Endothelial cell (in vitro differentiated cells): ENCODE measurements at places on chromosomes 4 and X.

DNA sequence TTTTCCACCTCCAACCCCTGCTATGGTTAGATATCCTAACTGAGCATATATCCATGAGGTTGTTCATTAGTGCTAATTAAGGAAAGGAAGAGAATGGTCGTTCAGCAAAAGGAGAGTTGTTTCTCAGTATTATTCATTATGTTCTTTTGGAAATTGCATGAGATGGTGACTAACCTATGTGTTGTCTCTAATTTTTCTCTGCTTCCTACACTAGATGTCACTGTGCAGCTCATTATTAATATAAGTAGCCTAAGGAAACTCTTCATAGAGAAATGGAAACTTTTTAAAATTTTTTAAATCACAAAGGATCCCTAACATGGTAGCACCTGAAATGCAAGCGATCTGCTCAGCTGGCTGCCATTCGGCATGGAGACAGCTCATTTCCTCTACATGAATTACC, 67.7 kb upstream of the FAM9A start:
- no peak overlapping the region for H3K4me3 ChIP-seq
- no peaks in the 10 kb centered on the region for H3K36me3 ChIP-seq
- no peak overlapping the region for H3K27ac ChIP-seq
- no peak for DNase-seq
- H3K4me1 ChIP-seq: peaks cover 5% of the 10 kb centered on the region
- no peaks in the 10 kb centered on the region for H3K27me3 ChIP-seq

DNA sequence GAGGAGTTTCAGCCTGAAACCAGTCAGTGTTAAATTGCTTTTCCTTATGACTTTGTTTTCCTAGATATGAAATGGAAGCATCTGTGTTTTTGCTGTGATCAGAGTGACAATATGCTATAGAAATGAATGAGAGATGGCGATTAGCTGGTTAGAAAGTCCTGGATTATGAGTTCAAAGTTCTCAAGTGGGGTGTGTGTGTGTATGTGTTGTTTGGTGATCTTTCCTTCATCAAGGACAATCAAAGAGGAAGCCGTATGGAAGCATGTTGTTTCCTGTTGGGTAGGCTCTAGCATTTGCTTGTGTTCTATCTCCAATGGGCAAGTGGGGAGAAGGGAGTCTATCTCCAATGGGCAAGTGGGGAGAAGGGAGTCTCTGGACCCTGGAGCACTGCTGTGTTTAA, 64.0 kb upstream of the STX18 start:
- peak overlapping the region; percentile 45 for H3K4me3 ChIP-seq
- H3K4me1 ChIP-seq: peaks cover 24% of the 10 kb centered on the region
- H3K27me3 ChIP-seq: no peaks in the 10 kb centered on the region
- H3K36me3 ChIP-seq: peaks cover 3% of the 10 kb centered on the region
- no peak for DNase-seq
- H3K27ac ChIP-seq: peak overlapping the region; percentile 1

GRCh38 chr4:168647646-168648375, 151.0 kb downstream of the PALLD start:
- no peaks in the 10 kb centered on the region for H3K36me3 ChIP-seq
- no peak overlapping the region for H3K27ac ChIP-seq
- H3K4me3 ChIP-seq: no peak overlapping the region
- H3K27me3 ChIP-seq: no peaks in the 10 kb centered on the region

- H3K36me3 ChIP-seq: no peaks in the 10 kb centered on the region
- no peak for DNase-seq
- H3K4me1 ChIP-seq: peaks cover 8% of the 10 kb centered on the region
- no peak overlapping the region for H3K4me3 ChIP-seq
- H3K27ac ChIP-seq: no peak overlapping the region
- H3K27me3 ChIP-seq: no peaks in the 10 kb centered on the region
Measured at GRCh38 chr4:145308598-145308997, 128.2 kb upstream of the OTUD4 start.

GRCh38 chr4:67575232-67576058, 16.9 kb downstream of the STAP1 start:
- H3K27ac ChIP-seq: no peak overlapping the region
- no peak for DNase-seq
- no peaks in the 10 kb centered on the region for H3K36me3 ChIP-seq

DNA sequence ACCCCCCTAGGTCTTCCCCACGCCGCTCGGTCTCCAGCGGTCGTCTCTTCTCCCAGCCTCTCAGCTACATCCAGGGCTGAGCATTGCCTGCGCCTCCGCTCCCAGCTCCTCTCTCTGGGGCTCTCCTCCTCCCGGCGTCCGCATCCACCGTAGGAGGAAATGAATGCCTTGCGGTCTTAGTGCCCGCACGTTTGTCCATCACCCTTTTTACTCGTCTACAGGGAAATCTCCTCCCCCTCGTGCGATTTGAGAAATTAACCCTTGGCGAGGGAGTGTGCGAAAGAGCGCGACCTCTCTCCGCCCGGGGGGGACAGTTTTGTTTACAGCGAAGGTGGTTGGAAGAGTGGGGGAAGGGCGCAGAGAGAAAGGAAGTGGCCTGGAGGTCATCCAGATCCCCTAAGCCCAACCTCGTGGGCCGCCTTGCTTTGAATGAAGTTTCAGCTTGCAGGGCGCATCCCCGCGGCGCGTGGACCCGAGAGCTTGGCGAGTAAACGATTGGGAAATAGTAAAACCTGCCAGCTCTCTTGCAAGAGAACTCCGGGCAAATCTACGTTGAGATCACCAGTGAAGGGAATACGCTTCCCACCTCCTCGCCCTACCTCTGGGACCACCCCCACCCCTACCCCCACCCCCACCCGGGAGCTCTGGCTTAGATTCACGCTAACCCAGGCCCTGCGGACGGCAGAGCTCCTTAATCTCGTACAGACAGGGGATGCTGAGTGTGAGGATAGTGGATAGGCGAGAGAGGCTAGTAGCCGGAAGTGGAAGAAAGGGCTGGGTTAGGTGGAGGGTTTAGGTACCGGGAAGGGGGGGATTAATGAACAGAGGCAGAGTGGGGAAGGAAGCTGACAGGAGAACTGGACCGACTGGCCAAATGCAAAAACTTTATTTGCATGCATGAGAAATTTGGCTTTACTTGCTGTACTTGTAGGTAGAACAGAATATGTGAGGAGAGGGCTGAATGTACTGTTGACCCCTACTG, at the start of gene ELOVL6:
Gene ELOVL6 (minus strand): TSS at position 181 of the 982 bp plus-strand sequence. CDS start 280 bp downstream, outside the sequence.
- peak within 1 kb of the TSS; percentile 86 for H3K27ac ChIP-seq
- H3K36me3 ChIP-seq: peaks cover 4% of the 10 kb centered on the region
- DNase-seq: peak; percentile 63
- H3K4me3 ChIP-seq: peak within 1 kb of the TSS; percentile 99
- peaks cover 12% of the 10 kb centered on the region for H3K27me3 ChIP-seq

DNA sequence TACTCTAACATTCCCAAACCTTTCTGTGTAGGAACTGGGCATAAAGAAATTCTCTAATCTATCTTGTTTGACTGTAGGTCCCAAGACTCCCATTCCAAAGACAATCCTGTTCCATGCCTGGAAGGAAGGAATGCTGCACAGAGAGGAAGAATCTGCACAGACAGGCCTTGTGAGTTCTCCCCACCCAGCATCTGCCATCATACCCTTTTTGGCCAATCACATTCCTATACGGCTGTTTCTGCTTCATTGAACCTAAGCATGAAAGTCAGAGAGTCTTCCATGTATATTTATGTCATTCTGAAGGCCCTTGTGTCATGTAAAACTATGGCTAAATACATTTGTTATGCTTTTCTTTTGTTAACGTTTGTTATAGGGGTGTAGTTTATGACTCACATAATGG, 667.7 kb upstream of the IGFBP7 start:
- no peaks in the 10 kb centered on the region for H3K36me3 ChIP-seq
- H3K27ac ChIP-seq: no peak overlapping the region
- H3K27me3 ChIP-seq: no peaks in the 10 kb centered on the region
- DNase-seq: no peak

GRCh38 chrX:118730500-118731247, 3.3 kb downstream of the IL13RA1 start:
- peaks cover 3% of the 10 kb centered on the region for H3K36me3 ChIP-seq
- H3K27me3 ChIP-seq: peaks cover 1% of the 10 kb centered on the region
- H3K4me3 ChIP-seq: no peak overlapping the region
- DNase-seq: no peak

- H3K36me3 ChIP-seq: peaks cover 7% of the 10 kb centered on the region
- no peak overlapping the region for H3K4me3 ChIP-seq
- no peaks in the 10 kb centered on the region for H3K27me3 ChIP-seq
- H3K4me1 ChIP-seq: no peaks in the 10 kb centered on the region
- DNase-seq: no peak
- H3K27ac ChIP-seq: no peak overlapping the region
Measured at GRCh38 chr4:19425146-19425545, 826.6 kb upstream of the SLIT2 start.

DNA sequence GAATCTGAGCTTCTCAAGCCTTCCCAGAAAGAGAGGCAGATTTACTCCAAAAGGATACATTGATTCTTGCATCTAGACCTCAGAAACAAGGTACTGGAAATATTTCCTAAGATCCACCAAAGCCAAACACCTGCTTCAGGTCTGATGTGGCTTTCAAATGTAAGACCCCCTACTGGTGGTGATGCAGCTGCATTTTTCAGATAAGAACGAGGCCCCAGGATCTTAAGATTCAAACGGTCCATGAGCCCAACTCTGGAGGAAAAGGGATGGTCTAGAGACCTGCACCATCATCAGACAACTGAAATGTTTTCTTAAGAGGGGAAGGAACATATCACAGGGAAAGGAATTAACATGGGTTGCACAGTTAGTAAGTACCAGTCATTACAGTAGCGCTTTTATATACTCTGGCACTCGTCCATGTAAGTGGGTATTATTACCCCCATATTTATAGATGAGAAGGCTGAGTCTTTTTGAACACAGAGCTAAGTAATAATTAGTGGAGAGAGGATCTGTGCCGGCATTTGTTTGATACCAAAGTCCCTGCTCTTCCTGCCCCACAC, 73.7 kb downstream of the LEF1 start:
- H3K4me3 ChIP-seq: no peak overlapping the region
- DNase-seq: no peak
- H3K4me1 ChIP-seq: peaks cover 4% of the 10 kb centered on the region
- H3K36me3 ChIP-seq: no peaks in the 10 kb centered on the region

GRCh38 chrX:10608099-10608498, 12.3 kb downstream of the MID1 start:
- no peak overlapping the region for H3K4me3 ChIP-seq
- H3K36me3 ChIP-seq: no peaks in the 10 kb centered on the region
- DNase-seq: no peak
- H3K27ac ChIP-seq: no peak overlapping the region
- no peaks in the 10 kb centered on the region for H3K27me3 ChIP-seq

GRCh38 chrX:148412006-148412405, 88.4 kb upstream of the AFF2 start:
- peaks cover 1% of the 10 kb centered on the region for H3K27me3 ChIP-seq
- no peaks in the 10 kb centered on the region for H3K4me1 ChIP-seq
- no peak for DNase-seq
- no peak overlapping the region for H3K27ac ChIP-seq

- H3K27me3 ChIP-seq: peaks cover 1% of the 10 kb centered on the region
- no peak overlapping the region for H3K27ac ChIP-seq
- peaks cover 5% of the 10 kb centered on the region for H3K4me1 ChIP-seq
Measured at GRCh38 chr4:70306076-70306475, 28.7 kb upstream of the CABS1 start.

- peaks cover 2% of the 10 kb centered on the region for H3K4me1 ChIP-seq
- no peak overlapping the region for H3K4me3 ChIP-seq
- no peak overlapping the region for H3K27ac ChIP-seq
- H3K27me3 ChIP-seq: no peaks in the 10 kb centered on the region
- H3K36me3 ChIP-seq: peaks cover 16% of the 10 kb centered on the region
- DNase-seq: no peak
Measured at GRCh38 chr4:123092586-123092985, 170.2 kb upstream of the NUDT6 start.

GRCh38 chr4:175252642-175253041, 334.5 kb downstream of the ADAM29 start:
- H3K4me1 ChIP-seq: no peaks in the 10 kb centered on the region
- no peak overlapping the region for H3K27ac ChIP-seq
- H3K27me3 ChIP-seq: no peaks in the 10 kb centered on the region
- no peaks in the 10 kb centered on the region for H3K36me3 ChIP-seq
- H3K4me3 ChIP-seq: no peak overlapping the region
- no peak for DNase-seq

GRCh38 chrX:109830704-109831206, 97.7 kb upstream of the ACSL4 start:
- H3K36me3 ChIP-seq: no peaks in the 10 kb centered on the region
- H3K4me3 ChIP-seq: no peak overlapping the region
- no peak for DNase-seq
- H3K27me3 ChIP-seq: no peaks in the 10 kb centered on the region
- no peak overlapping the region for H3K27ac ChIP-seq

DNA sequence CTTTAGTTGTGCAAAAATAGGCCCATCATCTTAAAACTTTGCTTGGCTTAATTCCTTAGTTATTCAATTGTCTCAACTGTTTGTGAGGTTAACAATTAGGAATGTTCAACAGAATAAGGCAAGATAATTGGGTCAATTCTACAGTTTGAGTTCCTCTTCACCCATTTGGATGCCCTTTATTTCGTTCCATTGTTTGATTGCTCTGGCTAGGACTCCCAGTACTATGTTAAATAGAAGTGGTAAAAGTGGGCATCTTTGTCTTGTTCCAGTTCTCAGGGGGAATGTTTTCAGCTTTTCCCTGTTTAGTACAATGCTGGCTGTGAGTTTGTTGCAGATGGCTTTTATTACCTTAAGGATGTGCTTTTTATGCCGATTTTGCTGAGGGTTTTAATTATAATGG, 761.5 kb upstream of the GRIA3 start:
- no peaks in the 10 kb centered on the region for H3K27me3 ChIP-seq
- H3K4me1 ChIP-seq: no peaks in the 10 kb centered on the region
- no peaks in the 10 kb centered on the region for H3K36me3 ChIP-seq
- no peak overlapping the region for H3K27ac ChIP-seq
- H3K4me3 ChIP-seq: no peak overlapping the region

GRCh38 chr4:23956601-23957364, 66.9 kb upstream of the PPARGC1A start:
- DNase-seq: no peak
- H3K4me3 ChIP-seq: no peak overlapping the region
- no peaks in the 10 kb centered on the region for H3K4me1 ChIP-seq
- H3K27me3 ChIP-seq: no peaks in the 10 kb centered on the region
- H3K36me3 ChIP-seq: no peaks in the 10 kb centered on the region
- no peak overlapping the region for H3K27ac ChIP-seq

DNA sequence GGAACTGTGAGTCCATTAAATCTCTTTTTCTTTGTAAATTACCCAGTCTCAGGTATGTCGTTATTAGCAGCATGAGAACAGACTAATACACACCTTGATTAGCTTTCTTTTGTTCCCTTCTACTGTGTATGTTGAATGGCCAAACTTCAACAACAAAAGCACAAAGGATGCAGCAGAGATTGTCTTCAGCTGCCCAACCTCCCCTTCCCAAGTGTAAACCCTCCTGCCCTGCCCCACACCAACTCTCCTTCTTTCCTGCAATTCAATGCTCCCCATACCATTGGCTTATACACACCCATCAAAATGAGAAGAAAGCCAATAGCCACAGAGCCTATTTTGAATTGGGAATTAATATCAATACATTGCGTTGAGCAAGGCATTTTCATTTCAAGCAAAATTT, 27.8 kb downstream of the ANOS1 start:
- H3K27ac ChIP-seq: no peak overlapping the region
- no peak overlapping the region for H3K4me3 ChIP-seq
- H3K36me3 ChIP-seq: no peaks in the 10 kb centered on the region
- H3K27me3 ChIP-seq: no peaks in the 10 kb centered on the region
- DNase-seq: no peak

GRCh38 chr4:4269856-4270255, 20.1 kb downstream of the LYAR start:
- peaks cover 1% of the 10 kb centered on the region for H3K27me3 ChIP-seq
- H3K4me3 ChIP-seq: no peak overlapping the region
- peaks cover 15% of the 10 kb centered on the region for H3K36me3 ChIP-seq
- H3K4me1 ChIP-seq: no peaks in the 10 kb centered on the region

- peaks cover 20% of the 10 kb centered on the region for H3K36me3 ChIP-seq
- H3K27me3 ChIP-seq: peaks cover 1% of the 10 kb centered on the region
- DNase-seq: no peak
- peaks cover 4% of the 10 kb centered on the region for H3K4me1 ChIP-seq
- no peak overlapping the region for H3K4me3 ChIP-seq
Measured at GRCh38 chr4:84915396-84915780, 51.1 kb downstream of the WDFY3 start.
